ENCODE measurements at places on chromosomes 2 and 18. TPM values are rescaled to one million over a fixed set of nuclear protein-coding genes. Genes with fewer than 3 reads are reported as not detected.

- peaks cover 6% of the 10 kb centered on the region for H3K4me1 ChIP-seq
- no peak for DNase-seq
These were observed 161.7 kb upstream of the SIX3 start for GRCh38 chr2:44779793-44780192.

DNA sequence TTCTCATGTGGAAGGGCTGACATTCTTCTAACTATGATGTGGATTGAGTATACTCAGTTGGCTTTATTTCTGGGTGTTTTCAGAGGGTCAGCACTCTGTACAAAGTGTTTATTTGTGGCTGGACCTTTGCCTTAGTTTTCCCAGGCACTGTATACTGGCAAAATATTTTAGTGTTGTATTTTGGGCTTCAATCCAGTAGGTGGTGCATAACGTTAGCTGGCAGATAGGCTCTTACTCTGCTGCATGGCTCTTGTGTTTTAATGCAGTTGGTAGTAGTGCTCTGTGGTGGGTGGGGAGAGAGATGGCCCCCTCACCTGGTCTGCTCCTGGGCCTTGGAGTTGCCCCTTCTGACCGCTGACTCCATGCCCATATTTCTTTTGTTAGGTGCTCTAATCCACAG, 75.6 kb upstream of the REG3A start:
- no peak overlapping the region for H3K27ac ChIP-seq
- H3K4me3 ChIP-seq = no peak overlapping the region
- H3K27me3 ChIP-seq = no peaks in the 10 kb centered on the region
- no peak for DNase-seq
- no peaks in the 10 kb centered on the region for H3K36me3 ChIP-seq

DNA sequence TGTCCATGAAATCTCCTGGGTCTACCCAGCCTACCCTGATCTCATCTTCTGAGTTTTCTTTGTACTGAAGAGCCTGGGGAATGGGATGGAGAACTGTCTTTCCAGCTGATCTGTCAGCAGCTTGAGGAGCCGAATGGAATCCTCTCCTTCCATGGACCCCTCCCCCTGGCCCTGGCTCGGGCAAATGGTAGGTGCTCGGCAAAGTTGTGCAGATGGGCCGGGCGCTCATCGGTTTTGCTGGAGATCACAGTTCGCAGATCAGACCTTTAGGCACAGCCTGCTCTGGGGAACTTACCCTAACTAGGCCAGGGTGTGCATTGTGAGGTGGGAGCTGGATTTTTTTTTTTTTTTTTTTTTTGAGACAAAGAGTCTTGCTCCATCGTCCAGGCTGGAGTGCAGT, 40.4 kb downstream of the LCT start:
- H3K27me3 ChIP-seq = no peaks in the 10 kb centered on the region
- no peaks in the 10 kb centered on the region for H3K4me1 ChIP-seq
- no peak overlapping the region for H3K4me3 ChIP-seq
- no peak for DNase-seq

The DUSP11 gene
- 32.7 TPM for total RNA-seq

GRCh38 chr2:88897715-88898114, 206.2 kb downstream of the RPIA start:
- no peaks in the 10 kb centered on the region for H3K36me3 ChIP-seq
- no peaks in the 10 kb centered on the region for H3K4me1 ChIP-seq
- H3K27ac ChIP-seq = no peak overlapping the region
- H3K27me3 ChIP-seq = peaks cover 18% of the 10 kb centered on the region
- no peak for DNase-seq

DNA sequence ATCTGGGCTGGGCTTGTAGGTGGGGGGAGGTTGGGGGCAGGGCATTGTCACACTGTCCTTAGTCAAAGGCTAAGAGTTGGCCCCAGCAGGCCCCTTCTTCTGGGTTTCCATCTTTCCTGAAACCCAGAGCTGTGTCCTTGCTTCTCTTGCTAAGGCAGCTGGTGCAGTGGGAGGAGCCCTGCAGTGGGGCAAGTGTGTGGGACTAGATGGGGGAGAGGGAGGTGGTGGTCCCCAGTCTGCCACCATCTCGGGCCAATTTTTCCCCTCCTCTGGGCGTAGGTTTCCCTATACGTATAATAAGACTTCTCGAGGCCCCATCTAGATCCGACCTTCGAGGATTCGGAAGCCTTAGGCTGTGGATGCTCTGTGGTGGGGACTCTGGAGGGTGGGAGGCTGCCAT, 3.5 kb downstream of the KCNF1 start:
- H3K4me3 ChIP-seq = no peak overlapping the region
- peaks cover 49% of the 10 kb centered on the region for H3K27me3 ChIP-seq
- DNase-seq = no peak
- peaks cover 6% of the 10 kb centered on the region for H3K4me1 ChIP-seq
- no peak overlapping the region for H3K27ac ChIP-seq

The UGT1A4 gene
- 4.8 TPM for total RNA-seq

DNA sequence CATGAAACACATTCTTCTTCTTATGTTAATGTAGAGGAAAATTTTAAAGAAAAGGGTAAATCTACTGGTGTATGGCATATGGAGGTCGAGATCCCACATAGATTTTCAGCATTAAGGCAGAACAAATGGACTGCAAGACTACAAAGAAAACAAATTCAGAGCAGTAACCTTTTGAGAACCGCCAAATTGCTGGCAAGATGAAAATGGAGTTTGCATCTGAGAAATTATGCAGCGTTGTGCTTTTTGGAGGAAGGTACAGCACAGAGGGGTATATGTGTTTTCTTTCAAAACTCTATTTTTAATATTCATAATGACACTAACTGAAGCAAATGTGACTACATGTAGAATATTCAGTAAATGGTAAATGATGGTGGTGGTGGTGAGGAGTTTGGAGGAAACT, 59.0 kb upstream of the PARD3B start:
- no peak overlapping the region for H3K27ac ChIP-seq
- H3K4me3 ChIP-seq = no peak overlapping the region
- no peaks in the 10 kb centered on the region for H3K4me1 ChIP-seq

GRCh38 chr2:100365434-100365833, 43.1 kb upstream of the LONRF2 start:
- H3K27me3 ChIP-seq = no peaks in the 10 kb centered on the region
- no peak overlapping the region for H3K27ac ChIP-seq
- H3K4me3 ChIP-seq = no peak overlapping the region
- DNase-seq = no peak
- H3K4me1 ChIP-seq = no peaks in the 10 kb centered on the region

GRCh38 chr2:45643543-45644542, 7.6 kb upstream of the PRKCE start:
- peak overlapping the region; percentile 48 for H3K4me3 ChIP-seq
- peak; percentile 71 for DNase-seq
- peak overlapping the region; percentile 66 for H3K27ac ChIP-seq
- peaks cover 14% of the 10 kb centered on the region for H3K27me3 ChIP-seq

- peaks cover 3% of the 10 kb centered on the region for H3K4me1 ChIP-seq
- no peak for DNase-seq
- H3K27ac ChIP-seq = no peak overlapping the region
- no peaks in the 10 kb centered on the region for H3K36me3 ChIP-seq
These were observed 114.4 kb downstream of the NCK2 start for GRCh38 chr2:105858868-105859693.

- no peaks in the 10 kb centered on the region for H3K27me3 ChIP-seq
- H3K27ac ChIP-seq = peak overlapping the region; percentile 16
- H3K4me3 ChIP-seq = no peak overlapping the region
- DNase-seq = no peak
- peaks cover 17% of the 10 kb centered on the region for H3K4me1 ChIP-seq
- H3K36me3 ChIP-seq = peaks cover 9% of the 10 kb centered on the region
These were observed 25.4 kb downstream of the SOCS6 start for GRCh38 chr18:70314151-70314782.

DNA sequence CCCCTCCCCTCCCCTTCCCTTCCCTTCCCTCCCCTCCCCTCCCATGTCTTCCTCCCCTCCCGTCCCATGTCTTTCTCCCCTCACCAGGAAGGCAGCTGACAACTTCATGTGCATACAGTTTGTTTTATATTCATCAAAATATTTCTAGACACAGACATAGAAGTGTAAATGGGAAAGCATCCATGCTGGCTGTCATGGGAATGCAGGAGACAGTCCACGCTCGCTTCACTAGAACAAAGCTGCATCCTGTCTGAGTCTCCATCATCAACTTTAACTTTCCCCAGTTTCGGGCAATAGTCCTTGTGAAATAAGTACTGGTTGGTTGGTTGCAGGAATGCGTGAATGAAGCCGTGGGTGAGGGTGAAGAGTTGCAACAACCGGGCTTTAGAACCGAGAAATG, 226.9 kb downstream of the DCDC2C start:
- no peak overlapping the region for H3K4me3 ChIP-seq
- no peaks in the 10 kb centered on the region for H3K36me3 ChIP-seq
- no peak overlapping the region for H3K27ac ChIP-seq
- no peaks in the 10 kb centered on the region for H3K4me1 ChIP-seq
- H3K27me3 ChIP-seq = no peaks in the 10 kb centered on the region

The SERPINB10 gene
- not detected for total RNA-seq

- H3K27ac ChIP-seq = no peak overlapping the region
- no peak overlapping the region for H3K4me3 ChIP-seq
- no peaks in the 10 kb centered on the region for H3K4me1 ChIP-seq
- DNase-seq = no peak
- H3K27me3 ChIP-seq = no peaks in the 10 kb centered on the region
These were observed 322.3 kb upstream of the EPAS1 start for GRCh38 chr2:45974762-45975408.

The PIEZO2 gene
- total RNA-seq = 4.2 TPM

DNA sequence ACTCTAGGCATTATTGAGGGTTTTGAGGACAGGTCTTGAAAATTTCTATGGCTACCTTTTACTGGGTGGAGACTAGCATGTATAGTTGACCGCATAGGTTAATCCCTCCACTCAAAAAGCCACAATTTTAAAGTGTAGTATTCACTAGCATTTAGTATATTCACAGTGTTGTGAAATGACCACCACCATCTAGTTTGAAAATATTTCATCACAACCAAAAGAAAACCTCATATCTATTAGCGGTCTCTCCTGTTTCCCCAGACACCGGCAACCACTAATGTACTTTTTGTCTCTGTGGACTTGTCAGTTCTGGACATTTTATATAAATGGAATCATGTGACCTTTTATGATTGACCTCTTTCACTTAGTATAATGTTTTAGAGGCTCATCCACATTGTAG, 53.9 kb downstream of the MSH2 start:
- H3K4me3 ChIP-seq = no peak overlapping the region
- no peaks in the 10 kb centered on the region for H3K36me3 ChIP-seq
- no peak for DNase-seq

- no peak overlapping the region for H3K4me3 ChIP-seq
- H3K27me3 ChIP-seq = no peaks in the 10 kb centered on the region
- no peak overlapping the region for H3K27ac ChIP-seq
- no peaks in the 10 kb centered on the region for H3K36me3 ChIP-seq
- peaks cover 28% of the 10 kb centered on the region for H3K4me1 ChIP-seq
These were observed 15.3 kb downstream of the GAREM1 start for GRCh38 chr18:32455361-32455760.

The CPO gene
- total RNA-seq = not detected

DNA sequence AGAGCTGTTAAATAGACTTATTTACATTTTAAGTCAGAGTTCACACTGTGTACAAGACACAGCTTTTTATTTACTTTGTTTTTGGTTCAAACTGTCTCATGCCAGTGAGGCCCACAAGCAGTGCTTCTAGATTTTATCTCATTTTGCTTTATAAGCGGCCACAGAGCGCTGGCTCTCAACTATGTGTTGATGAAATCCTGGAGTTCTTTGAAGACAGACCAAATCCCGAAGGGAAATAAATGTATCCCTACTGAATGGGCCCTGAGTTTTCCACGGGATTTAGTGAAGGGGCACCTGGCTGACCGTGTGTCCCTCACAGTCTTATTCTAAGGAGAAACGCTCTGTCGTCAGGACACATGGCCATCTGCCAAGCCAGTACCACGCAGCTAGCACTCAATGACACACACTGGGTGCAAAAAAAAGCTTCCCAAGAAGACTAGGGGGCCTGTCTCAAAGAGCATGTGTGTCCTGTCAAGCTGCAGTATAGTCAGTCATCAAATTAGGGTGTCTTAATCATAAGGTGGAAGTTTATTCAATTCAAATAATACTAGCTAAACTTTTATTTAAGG, 23.4 kb downstream of the LYPD1 start:
- no peaks in the 10 kb centered on the region for H3K4me1 ChIP-seq
- H3K36me3 ChIP-seq = no peaks in the 10 kb centered on the region
- no peaks in the 10 kb centered on the region for H3K27me3 ChIP-seq
- H3K27ac ChIP-seq = no peak overlapping the region
- no peak for DNase-seq

The RASGRP3 gene
- not detected for total RNA-seq

- H3K27ac ChIP-seq = no peak overlapping the region
- no peaks in the 10 kb centered on the region for H3K36me3 ChIP-seq
- H3K4me1 ChIP-seq = no peaks in the 10 kb centered on the region
- no peak overlapping the region for H3K4me3 ChIP-seq
- H3K27me3 ChIP-seq = peaks cover 93% of the 10 kb centered on the region
These were observed 3.5 kb downstream of the TMEM200C start for GRCh38 chr18:5891854-5892215.

- H3K27ac ChIP-seq = no peak overlapping the region
- no peak overlapping the region for H3K4me3 ChIP-seq
- peaks cover 6% of the 10 kb centered on the region for H3K27me3 ChIP-seq
- DNase-seq = no peak
- H3K36me3 ChIP-seq = no peaks in the 10 kb centered on the region
- H3K4me1 ChIP-seq = no peaks in the 10 kb centered on the region
These were observed 427.9 kb downstream of the GALR1 start for GRCh38 chr18:77677536-77677935.

DNA sequence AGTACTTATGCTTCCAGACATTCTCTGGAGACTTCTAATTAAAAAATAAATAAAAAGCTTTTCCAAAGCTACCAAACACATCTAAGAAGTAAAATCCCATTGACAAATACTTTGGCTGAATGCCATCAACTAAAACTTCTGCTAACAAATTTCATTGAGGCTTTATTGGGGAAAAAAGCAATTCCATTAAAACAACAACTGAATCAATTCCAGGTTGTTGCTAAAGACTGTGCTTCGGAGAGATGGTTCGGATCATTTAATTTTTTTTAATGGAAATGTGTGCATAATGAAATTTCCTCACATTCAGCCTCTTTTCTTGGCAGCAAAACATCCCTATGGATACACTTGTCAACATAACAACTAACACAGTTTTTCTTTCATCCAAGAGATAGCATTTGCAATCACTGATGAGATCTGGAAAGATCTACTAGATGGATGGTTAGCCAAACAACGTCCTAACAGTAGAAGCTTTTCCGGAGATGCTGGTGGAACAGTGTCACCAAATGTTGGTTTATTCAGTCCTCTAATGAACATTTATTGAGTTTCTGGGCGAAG, 446.1 kb upstream of the FAM98A start:
- no peaks in the 10 kb centered on the region for H3K36me3 ChIP-seq
- H3K27me3 ChIP-seq = no peaks in the 10 kb centered on the region
- no peak for DNase-seq
- H3K27ac ChIP-seq = no peak overlapping the region

GRCh38 chr2:178366412-178366811, 84.6 kb downstream of the PRKRA start:
- no peaks in the 10 kb centered on the region for H3K36me3 ChIP-seq
- H3K27ac ChIP-seq = no peak overlapping the region
- H3K4me3 ChIP-seq = no peak overlapping the region
- no peak for DNase-seq
- H3K27me3 ChIP-seq = no peaks in the 10 kb centered on the region

The MC5R gene
- not detected for total RNA-seq
